ENCODE measurements at places on chromosomes 2 and 18.

GRCh38 chr2:75221862-75222261 lies 22.5 kb upstream of the TACR1 start:
- no peak for DNase-seq

GRCh38 chr2:20602803-20603202 lies 48.1 kb downstream of the HS1BP3 start:
- DNase-seq: no peak

GRCh38 chr2:10481666-10482157 lies 33.6 kb upstream of the ODC1 start:
- DNase-seq: no peak

DNA sequence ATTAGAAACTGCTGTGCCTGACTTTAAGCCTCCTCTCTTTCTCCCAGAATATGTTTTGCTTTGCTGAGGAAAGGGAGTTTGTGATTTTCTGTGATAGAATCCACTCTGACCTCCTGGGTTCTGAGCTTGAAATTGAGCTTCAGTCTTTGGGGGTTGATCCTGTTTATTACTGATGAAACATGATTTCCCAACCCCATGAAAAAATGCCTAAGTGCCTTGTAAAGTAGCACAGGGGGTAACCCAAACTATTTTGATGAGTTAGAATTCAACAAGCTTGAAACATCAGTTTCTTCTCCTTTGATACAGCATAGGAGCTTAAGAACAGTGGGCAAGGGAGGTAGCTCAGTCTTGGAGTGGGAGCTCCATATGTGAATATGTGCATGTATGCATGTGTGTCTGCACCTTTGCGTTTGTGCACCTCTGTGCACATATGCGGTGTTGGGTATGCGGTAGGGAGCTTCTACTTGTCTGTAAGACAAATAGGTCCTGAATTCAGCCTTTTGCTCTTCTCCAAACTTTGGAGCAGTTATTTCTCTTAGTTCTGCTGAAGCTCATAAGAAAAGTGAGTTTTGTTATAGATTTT lies 364.6 kb downstream of the OSR1 start:
- DNase-seq: no peak

GRCh38 chr18:5475267-5475666 lies 68.5 kb downstream of the EPB41L3 start:
- DNase-seq: peak; percentile 55

DNA sequence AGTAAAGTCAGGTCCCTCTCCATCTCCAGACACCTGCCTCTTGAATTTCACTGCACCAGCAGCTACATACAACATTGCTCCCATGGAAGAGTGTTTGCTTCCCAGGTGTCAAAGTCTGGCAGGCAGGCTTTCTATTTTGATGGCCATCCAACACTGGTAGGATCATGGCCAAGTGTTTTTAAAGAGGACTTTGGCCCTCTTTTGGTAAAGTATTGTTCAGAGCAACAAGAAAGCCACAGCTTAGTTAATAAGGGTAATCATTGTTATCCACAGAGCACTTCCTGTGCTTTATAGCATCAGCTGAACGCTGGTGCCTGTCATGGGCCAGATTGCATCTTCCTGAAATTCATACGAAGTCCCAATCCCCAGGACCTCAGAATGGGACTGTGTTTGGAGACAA lies 133.2 kb downstream of the NCK2 start:
- peak; percentile 38 for DNase-seq

- DNase-seq: no peak
Observed at GRCh38 chr2:169909376-169909775, 82.1 kb downstream of the UBR3 start.

GRCh38 chr2:86097114-86097896 lies 8.4 kb downstream of the POLR1A start:
- no peak for DNase-seq

GRCh38 chr2:31931916-31932315 lies 78.9 kb downstream of the MEMO1 start:
- DNase-seq: no peak

- DNase-seq: no peak
Observed at GRCh38 chr2:216408426-216409290, 3.6 kb upstream of the SMARCAL1 start.

DNA sequence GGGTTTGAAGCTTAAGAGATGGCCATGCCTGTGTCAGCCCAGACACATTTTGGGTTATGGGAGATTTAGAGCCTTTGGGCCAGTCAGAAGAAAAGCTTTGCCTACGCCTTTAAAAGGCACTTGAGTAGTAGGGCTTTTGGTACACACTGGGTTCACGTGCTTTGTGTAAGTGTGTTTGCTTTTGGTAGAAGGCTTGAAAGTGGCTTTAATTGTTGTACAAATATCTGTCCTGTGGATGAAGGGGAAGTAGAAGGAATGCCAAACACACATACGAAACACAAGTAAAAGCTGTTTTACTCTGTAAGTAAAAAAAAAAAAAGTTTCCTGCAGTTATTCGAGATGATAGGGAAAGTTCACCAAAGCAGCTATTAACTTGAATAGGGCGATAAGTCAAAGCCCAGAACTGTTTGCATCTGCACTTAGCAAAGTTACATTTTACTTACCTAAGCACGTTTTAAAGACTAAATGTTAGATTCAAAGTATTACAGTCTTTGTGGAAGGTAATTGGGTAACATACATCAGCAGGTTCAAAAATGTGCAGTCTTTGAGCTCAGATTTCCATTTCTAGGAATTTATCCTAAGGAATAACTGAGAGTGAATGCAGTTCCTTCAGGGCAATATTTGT lies 75.4 kb downstream of the STK25 start:
- no peak for DNase-seq

DNA sequence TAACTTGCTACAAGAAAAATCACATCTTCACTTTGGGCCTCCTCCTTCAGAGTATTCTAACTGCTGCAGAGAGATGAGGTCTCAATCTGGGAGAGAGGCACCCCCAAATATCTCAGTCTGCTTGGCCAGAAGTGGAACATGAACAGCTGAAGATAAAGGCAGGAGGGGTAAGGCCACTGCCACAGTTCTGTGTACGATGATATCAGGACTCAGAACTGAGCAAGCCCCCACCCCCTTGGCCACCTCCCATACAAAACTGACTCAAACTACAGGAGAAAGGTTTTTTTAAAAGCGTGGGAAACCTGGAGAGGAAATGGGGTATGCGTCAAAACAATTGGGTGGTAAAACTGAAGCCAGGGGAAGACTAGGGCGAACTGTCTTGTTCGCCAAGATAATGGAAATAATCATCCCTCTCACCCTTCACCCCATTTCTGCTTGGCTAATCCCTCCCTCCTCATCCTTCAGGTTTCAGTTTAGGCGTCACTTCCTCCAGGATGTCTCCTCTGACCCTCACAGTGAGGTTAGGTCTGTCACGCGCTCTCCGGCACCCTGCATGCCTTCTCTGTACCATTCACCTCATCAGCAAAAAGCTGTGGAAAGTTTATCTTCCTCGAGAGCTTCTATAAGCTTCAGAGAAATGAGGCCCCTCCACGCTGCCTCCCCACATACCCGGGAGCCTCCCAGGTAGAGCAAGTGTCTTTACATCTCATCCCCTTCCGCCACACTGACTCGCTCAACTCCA lies 64.4 kb downstream of the SFXN5 start:
- DNase-seq: no peak

GRCh38 chr2:1625281-1626001 lies 118.9 kb downstream of the PXDN start:
- peak; percentile 93 for DNase-seq

DNA sequence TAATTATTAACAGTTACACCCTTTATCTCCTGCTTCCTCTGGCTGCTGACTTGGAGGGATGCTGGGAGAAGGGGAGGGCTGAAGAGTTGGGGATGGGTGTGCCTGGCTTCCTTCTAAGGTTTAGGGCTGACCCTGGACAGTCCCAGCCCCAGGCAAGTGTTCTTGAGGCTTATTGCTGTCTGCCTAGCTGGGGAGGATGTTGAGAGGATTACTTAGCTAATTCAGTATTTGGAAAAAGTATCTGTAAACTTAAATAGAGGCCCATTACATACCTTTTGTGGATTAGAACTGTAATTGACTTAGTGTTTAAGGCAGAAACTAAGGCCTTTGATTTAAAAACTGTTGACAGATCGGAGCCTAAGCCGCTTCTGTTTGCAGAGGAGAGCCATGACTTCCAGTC lies 67.6 kb downstream of the AGAP1 start:
- peak; percentile 42 for DNase-seq

GRCh38 chr2:23480957-23481797 lies 96.2 kb downstream of the KLHL29 start:
- DNase-seq: peak; percentile 93

DNA sequence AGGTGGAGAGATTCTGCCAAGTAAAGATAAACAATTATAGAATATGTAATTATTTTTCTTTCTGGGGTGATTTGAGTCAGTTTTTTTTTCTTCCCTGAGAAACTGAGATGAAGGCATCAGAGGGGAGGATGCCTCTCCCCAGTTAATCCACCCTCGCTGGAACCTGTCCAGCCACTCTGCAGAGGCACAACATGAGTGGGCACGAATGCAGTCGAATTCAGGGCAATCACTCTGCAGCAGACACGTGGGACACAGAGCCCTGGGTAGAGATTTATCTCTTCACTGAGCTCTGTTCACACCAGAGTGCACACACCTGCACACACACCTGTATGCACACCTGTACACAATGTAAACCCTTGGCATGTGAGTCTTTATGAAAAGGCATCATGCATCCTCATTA lies 154.2 kb downstream of the DCDC2C start:
- no peak for DNase-seq

GRCh38 chr2:42156721-42157120 lies 12.4 kb upstream of the EML4 start:
- no peak for DNase-seq

DNA sequence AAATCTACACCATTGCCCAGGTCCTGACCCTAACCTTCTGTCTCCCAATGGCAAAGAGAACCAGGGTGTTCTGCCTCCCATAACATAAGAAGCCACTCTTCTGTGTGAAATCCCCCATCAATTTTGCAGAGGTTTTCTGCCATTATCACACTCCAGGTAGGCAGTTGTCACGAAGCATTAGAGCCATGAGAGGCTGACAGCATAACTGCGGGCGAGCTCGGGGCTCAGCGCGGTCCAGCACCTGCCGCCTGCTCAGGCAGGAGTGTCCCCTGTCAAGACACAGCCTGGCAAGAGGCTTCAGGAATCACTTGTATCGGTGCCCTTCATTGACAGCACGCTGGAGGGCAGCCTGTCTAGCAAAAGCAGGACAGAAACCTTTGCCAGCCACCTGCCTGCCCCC lies 251.2 kb downstream of the SATB2 start:
- no peak for DNase-seq

DNA sequence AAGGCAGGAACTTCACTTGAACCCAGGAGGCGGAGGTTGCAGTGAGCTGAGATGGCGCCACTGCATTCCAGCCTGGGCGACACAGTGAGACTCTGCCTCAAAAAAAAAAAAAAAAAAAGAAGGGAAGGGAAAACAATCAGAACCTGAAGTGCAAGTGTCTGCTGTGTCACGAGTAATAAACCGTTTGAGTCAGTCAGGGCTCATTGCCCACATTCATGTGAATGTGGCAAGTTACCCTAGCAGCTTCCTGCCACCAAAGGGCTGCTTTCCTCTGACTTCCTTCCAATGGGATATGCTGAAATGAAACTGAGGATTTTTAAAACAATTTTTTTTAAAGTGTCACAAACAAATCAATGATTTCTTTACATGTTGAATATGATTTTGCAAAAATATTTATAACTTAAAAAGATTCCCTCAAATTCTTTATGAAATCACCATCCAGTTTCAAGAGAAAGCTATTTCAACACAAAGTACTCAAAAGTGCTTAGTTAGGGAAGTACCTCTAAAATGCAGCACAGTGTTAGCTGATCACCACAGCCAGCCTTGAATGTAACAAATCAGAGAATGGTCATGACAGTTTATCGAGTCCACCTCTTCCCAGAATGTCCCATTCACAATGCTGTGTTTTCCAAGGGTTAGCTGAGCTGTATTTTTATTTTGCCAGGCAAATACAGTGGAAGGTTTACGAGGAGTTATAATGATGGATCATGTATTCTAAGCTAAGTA lies 36.4 kb downstream of the WDSUB1 start:
- DNase-seq: peak; percentile 94

DNA sequence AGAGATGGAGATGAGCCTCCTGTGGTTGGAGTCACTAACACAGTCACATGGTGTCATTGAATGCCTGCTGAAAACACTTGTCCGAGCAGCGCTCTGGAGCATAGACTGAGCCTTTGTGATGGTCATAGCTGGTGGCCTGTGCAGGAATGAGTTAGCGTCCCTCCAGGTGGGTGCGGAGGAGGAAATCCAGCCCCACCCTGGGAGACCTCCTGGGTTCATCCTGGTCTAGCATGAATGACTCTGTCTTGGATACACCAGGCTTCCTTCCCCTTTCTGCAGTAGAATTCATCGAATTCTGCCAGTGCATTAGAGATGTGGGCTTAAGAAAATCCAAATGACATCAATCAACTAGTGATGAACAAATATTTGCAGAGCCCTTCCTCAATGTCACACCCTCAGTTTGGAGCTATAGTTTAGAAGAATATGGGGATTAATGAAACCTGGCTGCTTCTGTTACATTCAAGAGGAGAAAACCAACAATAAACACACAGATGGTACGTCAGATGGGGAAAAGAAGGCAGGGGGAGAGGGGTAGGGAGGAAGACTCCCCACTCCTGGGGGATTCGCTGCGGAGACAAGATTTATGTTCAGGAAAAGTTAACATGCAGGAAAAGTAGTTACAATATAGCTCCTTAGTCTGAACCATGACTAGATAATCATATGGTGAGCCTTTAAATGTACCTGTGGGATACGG lies 136.7 kb downstream of the DDX1 start:
- no peak for DNase-seq

- no peak for DNase-seq
Observed at GRCh38 chr2:170098626-170099312, 79.2 kb upstream of the MYO3B start.

GRCh38 chr2:164190700-164191099 lies 430.6 kb downstream of the GRB14 start:
- DNase-seq: no peak

GRCh38 chr2:205543937-205544702 lies 138.2 kb upstream of the NRP2 start:
- DNase-seq: peak; percentile 6

GRCh38 chr2:102184018-102184417 lies 2.8 kb upstream of the IL1RL2 start:
- DNase-seq: no peak

DNA sequence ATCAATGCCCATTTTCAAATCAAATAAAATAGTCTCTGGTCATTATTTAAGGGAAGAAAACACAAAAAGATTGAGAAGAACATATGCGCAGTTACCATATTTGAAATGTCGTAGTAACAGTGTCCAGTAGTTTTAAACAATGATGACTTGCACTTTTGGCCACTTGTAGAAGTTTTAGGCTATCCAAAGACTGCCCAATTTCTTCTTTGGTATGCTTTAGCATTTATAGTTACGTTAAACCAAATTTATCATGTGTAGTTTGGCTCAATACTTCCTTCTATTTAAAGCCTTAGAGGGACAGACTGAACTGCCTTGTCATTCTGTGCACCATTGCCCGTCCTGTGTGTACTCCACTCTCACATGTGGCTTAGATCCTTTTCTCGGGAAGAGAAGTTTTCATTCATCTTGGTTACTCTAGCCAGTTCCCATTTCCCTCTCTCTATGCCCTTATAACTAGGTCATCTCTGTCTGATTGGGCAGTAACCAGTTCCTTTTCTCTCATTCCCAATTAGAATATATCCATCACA lies 84.8 kb upstream of the TTN start:
- no peak for DNase-seq
